ENCODE measurements at places on chromosomes 12 and 14.

GRCh38 chr12:5965950-5966383 is 20.9 kb upstream of the ANO2 start:
- no peak overlapping the region for H3K4me3 ChIP-seq
- H3K27me3 ChIP-seq, result no peaks in the 10 kb centered on the region
- no peaks in the 10 kb centered on the region for H3K4me1 ChIP-seq

GRCh38 chr14:69473260-69473659 is 11.3 kb upstream of the PLEKHD1 start:
- no peaks in the 10 kb centered on the region for H3K36me3 ChIP-seq
- no peak overlapping the region for H3K27ac ChIP-seq
- H3K4me1 ChIP-seq, result no peaks in the 10 kb centered on the region
- DNase-seq, result no peak
- H3K27me3 ChIP-seq, result peaks cover 7% of the 10 kb centered on the region

DNA sequence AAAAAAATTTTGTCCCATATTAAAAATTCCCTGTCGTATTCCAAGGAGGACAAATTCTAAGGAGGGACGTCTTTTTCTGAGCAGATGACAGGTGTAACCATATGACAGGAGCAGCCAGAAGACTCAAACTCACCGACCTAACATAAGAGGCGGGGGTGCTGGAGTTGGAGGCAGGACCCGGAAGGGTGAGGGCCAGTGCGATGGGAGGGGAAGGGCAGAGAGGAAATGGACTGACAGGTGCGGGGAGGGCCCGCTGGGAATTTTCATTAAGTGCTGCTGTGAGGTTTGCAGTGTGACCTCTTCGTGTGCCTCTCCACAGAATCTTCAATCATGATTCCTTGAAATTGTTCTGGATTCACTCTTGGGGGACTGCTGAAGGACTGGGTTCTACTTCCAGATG is 189.4 kb downstream of the NTF3 start:
- H3K4me3 ChIP-seq, result no peak overlapping the region
- no peaks in the 10 kb centered on the region for H3K27me3 ChIP-seq
- no peak overlapping the region for H3K27ac ChIP-seq
- H3K4me1 ChIP-seq, result no peaks in the 10 kb centered on the region
- DNase-seq, result no peak

DNA sequence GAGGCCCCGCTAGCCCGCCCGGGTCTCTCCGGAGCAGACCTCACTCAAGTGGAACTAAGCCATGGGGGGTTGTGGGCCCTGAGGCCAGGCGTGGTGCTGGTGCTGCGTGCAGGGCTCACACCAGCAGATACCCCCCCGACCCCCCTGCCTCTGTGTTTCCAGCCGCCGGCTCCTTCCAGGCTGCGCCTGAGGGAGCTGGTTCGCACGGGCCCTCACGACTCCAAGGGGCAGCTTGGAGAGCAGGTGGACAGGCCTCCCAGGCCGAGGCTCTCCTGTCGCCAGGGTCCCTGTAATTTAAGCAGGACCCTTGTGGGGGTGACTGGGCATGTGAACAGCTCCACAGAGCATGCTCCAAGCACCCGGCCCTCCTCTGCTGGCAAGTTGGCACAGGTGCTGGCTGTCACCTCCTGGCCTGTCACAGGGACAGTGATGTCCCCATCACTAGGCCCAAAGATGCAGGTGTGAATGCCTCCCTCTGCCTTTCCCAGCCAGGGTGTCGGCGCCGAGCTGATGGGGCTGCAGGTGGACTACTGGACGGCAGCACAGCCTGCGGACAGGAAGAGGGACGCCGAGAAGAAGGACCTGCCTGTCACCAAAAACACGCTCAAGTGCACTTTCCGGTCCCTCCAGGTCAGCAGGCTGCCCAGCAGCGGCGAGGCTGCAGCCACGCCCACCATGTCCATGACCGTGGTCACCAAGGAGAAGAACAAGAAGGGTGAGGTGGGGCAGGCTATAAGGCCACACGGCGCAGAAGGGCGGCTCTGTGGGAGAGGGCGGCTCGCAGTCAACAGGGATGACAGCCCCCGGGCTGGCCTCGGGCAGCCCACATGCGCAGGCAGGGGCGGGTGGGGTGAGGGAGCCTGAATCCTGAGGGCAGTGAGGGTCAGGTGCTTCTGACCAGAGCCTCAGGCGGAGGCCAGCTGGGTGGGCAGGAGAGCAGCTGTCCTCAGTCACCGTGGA is 5.9 kb upstream of the TEX22 start:
- peaks cover 6% of the 10 kb centered on the region for H3K36me3 ChIP-seq
- no peak overlapping the region for H3K27ac ChIP-seq
- no peaks in the 10 kb centered on the region for H3K27me3 ChIP-seq
- H3K4me3 ChIP-seq, result no peak overlapping the region
- H3K4me1 ChIP-seq, result peaks cover 8% of the 10 kb centered on the region

GRCh38 chr12:66508025-66508424 is 170.9 kb downstream of the GRIP1 start:
- H3K27me3 ChIP-seq, result no peaks in the 10 kb centered on the region
- DNase-seq, result no peak
- no peaks in the 10 kb centered on the region for H3K4me1 ChIP-seq
- H3K4me3 ChIP-seq, result no peak overlapping the region

All from T-cell (primary cell).